Activated T-cell treated with anti-CD3 and anti-CD28 coated beads, Interleukin-2, amount 50 U/mL, for 48 hours (primary cell): ENCODE measurements at places on chromosomes 16 and 17.

DNA sequence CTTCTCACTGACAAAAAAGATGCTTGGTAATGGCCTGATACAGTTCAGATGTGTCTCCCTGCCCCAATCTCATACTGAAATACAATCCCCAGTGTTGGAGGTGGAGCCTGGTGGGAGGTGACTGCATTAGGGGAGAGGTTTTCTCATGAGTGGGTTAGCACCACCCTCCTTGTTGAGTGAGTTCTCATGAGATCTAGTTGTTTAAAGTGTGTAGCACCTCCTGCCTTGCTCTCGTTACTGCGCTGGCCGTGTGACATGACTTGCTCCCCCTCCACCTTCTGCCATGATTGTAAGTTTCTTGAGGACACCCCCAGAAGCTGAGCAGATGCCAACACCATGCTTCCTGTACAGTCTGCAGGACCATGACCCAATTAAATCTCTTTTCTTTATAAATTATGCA is 5.0 kb downstream of the TSR1 start:
- no peak for DNase-seq

- DNase-seq = no peak
These were observed 1.2 kb upstream of the BCO1 start for GRCh38 chr16:81237282-81237681.

- no peak for DNase-seq
These were observed 92.4 kb downstream of the BRIP1 start for GRCh38 chr17:61770752-61771533.

DNA sequence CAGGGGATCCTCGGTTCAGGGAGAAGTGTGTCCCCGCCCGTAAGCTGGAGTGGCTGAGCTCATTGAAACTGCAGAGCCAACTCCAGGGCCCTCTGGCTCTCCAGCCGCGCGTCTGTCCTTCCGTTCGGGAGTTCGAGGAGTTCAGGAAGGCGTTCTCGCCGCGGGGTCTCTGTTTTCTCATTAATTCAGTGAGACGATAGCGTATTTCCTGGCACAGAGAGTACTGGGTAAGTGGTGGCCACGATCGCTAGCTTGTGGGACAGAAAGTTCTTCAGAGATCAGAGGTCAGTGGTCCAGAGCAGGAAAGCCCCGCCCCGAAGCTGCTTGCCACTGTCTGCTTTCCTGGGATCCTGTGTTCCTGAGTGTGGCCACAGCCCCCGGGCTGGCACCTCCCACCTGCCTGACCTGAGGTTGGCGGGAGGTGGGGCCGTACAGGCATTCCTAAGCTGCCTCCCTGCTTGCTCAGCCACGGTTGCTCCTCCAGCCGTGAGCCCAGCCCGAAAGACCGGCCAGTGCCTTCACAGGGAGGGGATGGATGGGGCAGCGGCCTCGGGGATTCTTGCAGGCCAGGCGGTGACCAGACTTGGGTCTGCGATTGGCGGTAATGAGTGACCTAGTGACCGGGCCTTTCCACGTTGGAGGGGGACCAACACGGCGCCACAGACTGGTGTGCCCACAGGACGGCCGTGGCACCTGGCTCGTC is 8.9 kb downstream of the BAIAP2 start:
- no peak for DNase-seq

GRCh38 chr16:27232061-27232900 is 29.0 kb downstream of the KDM8 start:
- DNase-seq = peak; percentile 70

GRCh38 chr16:80554033-80554432 is 13.2 kb downstream of the DYNLRB2 start:
- DNase-seq = no peak

GRCh38 chr16:27334838-27335237 is 21.1 kb downstream of the IL4R start:
- DNase-seq = no peak

- no peak for DNase-seq
These were observed 163.8 kb upstream of the GSE1 start for GRCh38 chr16:85449191-85449884.

- no peak for DNase-seq
These were observed 26.9 kb upstream of the ZFP90 start for GRCh38 chr16:68512183-68512582.

- no peak for DNase-seq
These were observed 24.1 kb downstream of the ANKRD40 start for GRCh38 chr17:50683434-50684287.

- DNase-seq = no peak
These were observed 61.8 kb upstream of the ENDOV start for GRCh38 chr17:80352991-80353665.

GRCh38 chr16:20051611-20052010 is 22.1 kb downstream of the GPR139 start:
- no peak for DNase-seq

DNA sequence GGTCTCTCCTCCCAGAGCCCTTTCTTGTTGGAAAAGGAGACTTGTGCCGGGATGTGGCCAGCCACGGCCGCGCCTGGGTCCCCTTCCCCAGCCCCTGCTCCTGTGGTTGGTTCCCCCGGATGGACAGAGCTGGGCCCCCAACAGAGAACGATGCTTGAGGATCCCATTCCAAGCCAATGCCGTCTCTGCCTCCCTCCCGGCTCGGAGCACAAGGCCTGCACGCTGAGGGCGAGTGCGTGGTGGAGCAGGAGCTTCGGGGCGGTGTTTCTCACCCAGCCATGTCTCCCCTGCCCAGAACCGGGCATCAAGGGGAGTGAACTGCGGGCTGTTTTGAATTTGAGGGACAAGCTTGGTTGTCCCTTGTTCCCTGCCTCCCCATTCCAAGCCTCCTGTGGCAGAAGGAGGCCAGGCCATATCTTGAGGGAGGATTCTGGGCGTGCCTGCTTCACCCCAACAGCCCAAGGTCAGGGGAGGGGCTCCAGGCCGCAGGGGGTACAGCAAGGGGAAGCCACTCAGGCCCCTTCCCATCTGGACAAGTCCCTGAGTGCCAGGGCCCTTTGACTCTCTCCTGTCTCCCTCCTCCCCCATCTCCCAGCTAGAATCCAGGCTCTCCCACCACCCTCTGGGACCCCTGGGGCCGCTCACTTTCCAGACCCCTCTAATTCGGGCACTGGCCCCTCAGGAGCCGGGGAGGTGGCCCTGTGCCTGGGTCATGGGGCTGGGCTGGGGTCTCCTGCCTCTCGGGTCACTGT is 43.6 kb downstream of the SOCS3 start:
- DNase-seq = no peak

DNA sequence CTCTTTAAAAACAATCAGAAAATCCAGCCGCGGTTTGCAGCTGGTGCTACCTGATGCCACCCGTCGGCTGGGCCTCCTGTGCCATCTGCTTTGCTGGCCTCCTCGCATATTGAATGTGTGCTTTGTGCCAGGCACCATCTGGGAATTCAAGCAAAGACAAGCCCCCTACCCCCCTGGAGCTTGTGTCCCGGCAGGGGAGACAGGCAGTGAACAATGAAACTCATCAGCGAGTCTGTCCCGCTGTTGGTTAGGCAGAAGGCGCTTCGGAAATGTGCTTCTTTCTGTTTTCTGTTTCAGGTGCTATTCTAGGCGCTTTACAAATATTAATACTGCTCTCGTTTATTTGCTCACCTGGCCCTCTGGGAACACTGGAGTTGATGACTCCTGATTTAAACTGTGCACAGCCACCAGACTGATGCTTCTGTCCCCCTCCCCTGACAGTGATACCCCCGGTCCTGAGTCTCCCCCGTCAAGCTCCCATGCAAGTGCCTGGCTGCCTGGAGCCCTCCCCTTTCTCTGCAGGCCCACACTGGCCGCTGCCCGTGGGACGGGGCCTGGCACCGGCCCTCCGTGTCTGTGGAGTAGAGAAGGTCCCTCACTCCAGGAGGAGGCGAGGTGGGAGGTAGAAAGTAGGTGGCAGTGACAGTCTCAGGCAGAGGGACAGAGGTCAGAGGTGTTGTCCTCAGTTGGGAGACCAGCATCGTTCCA is 126.1 kb upstream of the PLCG2 start:
- no peak for DNase-seq
